ENCODE measurements at places on chromosomes 12 and 14. TPM values are rescaled to one million over a fixed set of nuclear protein-coding genes. Genes with fewer than 3 reads are reported as not detected.
A peak's percentile ranks its signal among the peaks of the same experiment; 100 is the strongest.

LMNTD1 gene
- not detected for total RNA-seq

DNA sequence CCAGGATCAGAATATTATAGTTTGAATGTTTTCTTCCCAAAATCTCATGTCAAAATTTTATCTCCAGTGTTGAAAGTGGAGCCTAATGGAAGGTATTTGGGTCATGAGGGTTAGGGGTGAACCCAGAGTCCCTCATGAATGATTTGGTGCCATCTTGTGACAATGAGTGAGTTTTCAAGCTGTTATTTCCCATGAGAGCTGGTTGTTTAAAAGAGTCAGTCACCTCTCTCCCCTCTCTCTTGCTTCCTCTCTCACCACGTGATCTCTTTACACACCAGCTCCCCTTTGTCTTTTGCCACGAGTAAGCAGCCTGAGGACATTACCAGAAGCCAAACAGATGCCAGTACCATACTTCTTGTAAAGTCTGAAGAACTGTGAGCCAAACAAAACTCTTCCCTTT, 561.6 kb downstream of the RERGL start:
- no peak for DNase-seq

DNA sequence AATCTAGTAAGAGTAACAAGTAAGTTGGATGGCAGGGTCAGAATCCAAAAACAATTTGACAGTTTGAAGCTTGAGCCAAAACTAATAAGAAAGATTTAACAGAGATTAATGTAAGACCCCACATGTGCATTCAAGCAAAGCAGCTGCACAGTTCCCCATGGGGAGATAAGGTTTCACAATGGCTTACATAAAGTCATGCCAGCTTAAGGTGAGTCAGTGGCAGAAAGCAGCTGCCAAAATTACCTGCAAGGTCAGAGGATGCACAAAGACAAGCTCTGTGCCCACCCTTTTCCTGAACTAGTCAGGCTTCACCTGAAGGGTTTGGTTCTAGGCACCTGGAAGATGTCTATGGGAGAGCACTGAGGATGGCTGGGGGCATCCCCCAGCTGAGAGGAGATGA, 36.6 kb upstream of the KRT77 start:
- no peak for DNase-seq

- DNase-seq = no peak
Measured at GRCh38 chr12:121838126-121838525, 20.5 kb downstream of the HPD start.

- no peak for DNase-seq
Measured at GRCh38 chr14:32434880-32435279, 105.8 kb downstream of the AKAP6 start.

UNG gene
- total RNA-seq = 17.7 TPM

- no peak for DNase-seq
Measured at GRCh38 chr12:132498931-132499330, 9.0 kb downstream of the FBRSL1 start.

GRCh38 chr12:106633451-106633823, 50.6 kb downstream of the RFX4 start:
- no peak for DNase-seq

DNA sequence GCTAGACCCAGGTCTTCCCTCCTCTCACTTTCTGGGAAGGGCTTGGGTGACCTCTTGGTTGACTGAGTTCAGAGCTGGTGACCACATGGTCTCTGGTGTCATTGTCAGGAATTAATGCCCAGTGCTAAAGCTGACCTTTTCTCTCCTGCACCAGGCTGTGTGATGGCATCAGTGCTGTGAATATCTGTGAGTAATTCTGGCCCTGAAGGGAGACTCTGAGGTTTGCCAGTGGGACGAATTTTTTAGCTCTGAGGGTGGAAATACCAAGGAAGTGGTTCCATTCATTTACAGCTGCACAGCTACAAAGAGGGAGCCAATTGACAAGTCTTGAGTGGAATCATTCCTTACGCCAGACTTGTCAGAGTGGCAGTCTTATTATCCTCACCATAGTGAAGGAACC, 6.2 kb upstream of the KRT86 start:
- no peak for DNase-seq

GRCh38 chr14:38000340-38000739, 207.4 kb upstream of the SSTR1 start:
- DNase-seq = no peak

DNA sequence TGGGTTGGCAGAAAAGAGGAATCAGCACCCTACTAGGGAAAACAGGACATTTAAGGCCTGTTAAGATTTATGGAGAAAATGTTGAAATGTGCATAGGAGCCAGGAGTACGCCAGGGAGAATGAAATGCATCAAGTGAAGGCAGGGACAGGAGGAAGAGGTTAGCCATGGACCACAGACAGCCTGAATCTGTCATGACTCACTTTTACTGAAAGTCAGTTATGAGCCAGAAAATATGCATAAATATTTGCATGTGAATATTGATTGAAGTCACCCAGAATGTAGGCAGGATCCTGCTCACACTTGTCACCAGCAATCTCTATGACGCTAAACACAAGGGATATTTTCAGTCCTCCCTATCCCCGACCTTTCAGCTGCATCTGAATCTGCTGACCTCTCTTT, 25.1 kb upstream of the CDK17 start:
- peak; percentile 85 for DNase-seq

DNA sequence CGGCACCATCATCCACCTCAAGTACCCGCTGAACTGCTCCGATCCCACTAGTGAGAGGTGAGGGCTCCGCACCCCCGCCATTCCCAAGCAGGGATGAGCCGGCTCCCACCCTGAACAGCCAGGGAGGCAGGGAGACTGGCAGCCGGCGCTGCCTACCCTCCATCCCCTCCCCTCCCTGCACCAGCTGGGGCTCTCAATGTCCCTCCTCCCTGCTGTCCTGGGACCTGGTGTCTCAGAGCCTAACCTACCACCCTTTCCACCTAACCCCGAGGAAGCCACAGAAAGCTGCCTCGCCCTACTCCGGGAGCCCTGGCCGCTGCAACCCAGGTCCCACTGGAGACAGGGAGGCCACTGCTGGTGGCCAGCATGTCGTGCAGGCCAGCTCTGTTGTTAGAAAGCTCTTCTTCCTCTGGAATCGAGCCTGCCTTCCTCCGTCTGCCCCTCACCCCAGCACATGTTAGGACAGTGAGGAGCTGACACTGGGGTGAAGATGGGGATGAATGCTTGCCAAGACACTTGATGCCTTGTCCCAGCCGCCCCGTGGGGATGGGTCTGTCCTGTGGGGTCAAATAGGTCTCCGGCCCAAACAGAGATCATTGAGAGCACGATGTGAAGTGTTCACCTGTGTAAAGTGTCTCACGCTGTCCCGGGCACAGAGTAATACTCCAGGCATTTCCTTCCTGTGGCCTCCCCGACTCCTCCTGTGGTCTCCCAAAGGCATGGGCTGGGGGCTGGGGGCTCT, 1.1 kb downstream of the PTPN6 start:
- no peak for DNase-seq

DNA sequence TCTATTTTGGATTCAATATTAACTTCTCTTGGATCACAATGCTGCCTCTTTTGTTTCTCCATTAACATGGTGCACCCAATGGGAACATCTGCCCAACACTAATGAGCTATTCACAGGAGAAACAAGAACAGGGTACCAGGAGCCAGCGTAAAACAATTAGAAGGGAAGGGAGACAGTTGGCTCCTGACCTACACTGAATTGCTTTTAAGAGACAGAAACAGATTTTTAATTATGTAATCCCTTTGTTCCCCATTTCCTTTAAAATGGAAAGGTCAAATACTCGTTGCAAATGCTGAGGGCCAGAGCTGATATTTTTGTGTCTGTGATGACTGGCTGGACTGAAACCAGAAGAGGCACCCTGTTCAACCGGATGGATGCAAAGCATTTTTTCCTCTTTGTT, 108.3 kb downstream of the SEC23A start:
- peak; percentile 59 for DNase-seq

IL23A gene
- total RNA-seq = under 0.01 TPM

ACVRL1 gene
- 393 TPM for total RNA-seq

GRCh38 chr12:2231011-2231595, 178.3 kb downstream of the CACNA1C start:
- DNase-seq = no peak

GRCh38 chr12:65364046-65364445, 85.6 kb downstream of the MSRB3 start:
- DNase-seq = no peak

CACNA2D4 gene
- total RNA-seq = 0.22 TPM

DNA sequence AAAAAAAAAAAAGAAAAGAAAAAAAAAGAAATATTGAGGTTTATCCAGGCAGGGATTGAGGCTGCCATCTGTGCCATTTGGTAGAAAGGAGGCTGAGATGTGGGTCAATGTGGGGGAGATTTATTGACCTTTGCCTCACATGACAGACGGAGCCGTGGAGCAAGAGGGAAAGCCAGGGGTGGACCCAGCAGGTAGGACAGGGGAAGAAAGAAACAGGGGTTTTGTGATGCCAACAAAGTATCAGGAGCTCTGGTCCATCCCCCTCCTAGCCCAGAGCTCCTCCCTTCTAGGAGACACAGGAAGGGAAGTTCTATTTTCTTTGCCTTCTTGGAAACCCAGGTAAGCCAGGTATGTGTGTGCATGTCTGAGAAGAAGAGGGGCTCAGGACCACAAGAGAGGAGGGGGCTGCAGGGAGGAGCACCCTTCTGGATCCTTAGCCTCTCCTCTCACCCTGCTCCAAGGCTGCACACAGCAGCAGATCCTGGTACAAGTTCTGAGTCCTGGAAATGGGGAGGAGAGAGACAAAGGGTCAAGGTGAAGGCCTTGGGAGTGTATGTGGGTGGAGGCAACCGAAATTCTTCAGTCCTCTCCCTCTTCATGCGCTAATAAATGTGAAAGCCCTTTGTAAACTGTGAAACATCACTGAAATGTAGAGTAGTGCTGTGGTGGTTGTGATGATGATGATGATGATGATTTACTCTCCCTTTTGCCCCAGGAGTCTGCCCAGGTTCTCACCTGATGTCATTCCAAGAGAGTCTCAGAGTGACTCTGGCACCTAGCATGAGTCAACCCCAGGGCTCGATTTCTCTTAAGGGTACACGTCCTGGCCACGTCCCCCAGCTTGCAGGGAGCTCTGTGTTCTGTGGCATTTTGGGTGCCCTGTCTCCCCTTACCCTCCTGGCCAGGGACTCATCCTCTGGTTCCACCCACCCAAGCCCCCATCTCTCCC, 26.3 kb downstream of the ZFP36L1 start:
- no peak for DNase-seq

- no peak for DNase-seq
Measured at GRCh38 chr12:42370013-42370412, 44.0 kb downstream of the PPHLN1 start.

- DNase-seq = no peak
Measured at GRCh38 chr14:61690039-61690438, 5.3 kb upstream of the HIF1A start.

OR10A7 gene
- not detected for total RNA-seq

DNA sequence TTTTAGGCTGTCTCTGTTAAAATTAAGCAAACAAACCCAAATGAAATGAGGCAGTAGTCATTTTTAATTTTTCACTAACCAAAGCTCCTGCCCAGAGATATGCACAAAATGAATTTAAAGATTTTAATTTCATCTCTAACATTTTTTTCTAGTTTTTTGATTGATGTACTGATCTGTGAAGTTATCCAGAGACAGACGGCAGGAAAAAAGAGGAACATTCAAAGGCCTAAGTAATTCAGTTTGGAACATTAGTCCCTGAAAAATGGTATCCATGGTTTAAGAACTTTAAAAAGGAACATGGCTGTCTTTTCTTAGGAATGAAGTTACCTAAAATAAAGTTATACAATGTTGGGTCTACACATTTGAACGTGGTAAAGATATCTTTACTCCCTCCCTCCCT, 498.8 kb upstream of the LMO3 start:
- no peak for DNase-seq

SLCO1A2 gene
- not detected for total RNA-seq

- no peak for DNase-seq
Measured at GRCh38 chr14:93712079-93712837, 76.0 kb downstream of the PRIMA1 start.

DNA sequence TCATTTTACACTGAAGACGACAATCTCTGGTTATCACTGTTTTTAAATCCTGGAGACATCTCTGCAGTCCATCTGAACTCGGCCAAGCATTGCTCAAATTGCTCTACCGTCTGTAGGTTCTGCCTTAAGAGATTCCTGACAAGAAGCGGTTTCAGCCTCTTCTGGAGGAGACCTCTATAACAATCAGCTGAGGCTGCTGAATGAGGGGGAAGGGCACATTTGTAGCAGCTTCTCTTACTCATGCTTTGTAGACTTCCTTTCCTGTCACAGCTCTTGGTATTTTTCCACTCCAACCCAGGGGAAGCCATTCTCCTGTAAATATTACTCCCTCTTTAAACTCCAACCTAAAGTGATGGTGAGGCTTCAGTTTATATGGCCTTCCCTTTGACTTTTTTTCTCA, 3.0 kb downstream of the ARG2 start:
- DNase-seq = peak; percentile 91

DNA sequence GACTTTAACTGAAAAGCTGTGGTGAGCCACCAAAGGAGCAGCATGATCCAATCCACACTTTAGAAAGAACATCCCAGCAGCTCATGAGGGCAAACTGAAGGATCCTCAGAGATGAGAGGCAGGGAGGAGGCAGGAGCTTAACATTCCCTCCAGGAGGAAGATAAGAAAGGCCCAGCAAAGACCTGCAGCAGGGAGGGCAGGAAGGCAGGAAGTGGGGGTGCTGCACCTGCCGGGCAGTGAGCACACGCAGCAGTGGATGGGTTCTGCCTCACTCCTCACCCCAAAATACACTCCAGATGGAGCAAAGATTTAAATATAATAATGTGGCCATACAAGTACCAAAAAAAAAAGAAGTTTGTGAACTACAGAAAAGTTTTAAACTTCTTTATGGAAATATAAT, 48.4 kb downstream of the GCH1 start:
- DNase-seq = no peak

KCNC2 gene
- total RNA-seq = not detected

GRCh38 chr12:4449851-4450221, 4.2 kb upstream of the FGF6 start:
- no peak for DNase-seq

GRCh38 chr14:73726025-73726961, 12.1 kb upstream of the PNMA1 start:
- DNase-seq = no peak

LTA4H gene
- 47.2 TPM for total RNA-seq

MYF6 gene
- total RNA-seq = not detected

IL25 gene
- total RNA-seq = not detected

GUCY2C gene
- not detected for total RNA-seq

FGF23 gene
- not detected for total RNA-seq

DNA sequence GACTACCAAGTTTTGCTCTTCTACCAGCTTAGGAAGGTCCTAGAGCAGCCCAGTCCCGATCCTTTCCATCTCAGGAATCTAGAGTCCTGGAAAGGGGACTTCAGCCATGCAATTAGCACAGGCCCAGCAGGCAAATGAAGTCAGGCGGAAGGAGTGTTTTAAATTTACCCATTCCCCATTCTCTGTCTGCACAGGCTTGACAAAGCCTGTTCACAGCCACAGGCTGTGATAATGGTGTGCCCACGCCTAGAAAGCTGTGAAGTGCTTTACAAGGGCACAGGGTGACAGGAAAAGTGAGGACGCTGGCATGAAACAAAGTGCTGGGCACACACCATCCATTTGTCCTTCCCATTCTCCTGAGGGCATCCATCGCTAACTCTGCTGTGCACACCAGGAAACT, 79.0 kb downstream of the PITPNM2 start:
- no peak for DNase-seq

Data from lung microvascular endothelial cell (primary cell).